ENCODE measurements at places on chromosomes 16 and 17.

GRCh38 chr17:28069061-28069460 is 26.6 kb downstream of the NLK start:
- DNase-seq, result no peak

DNA sequence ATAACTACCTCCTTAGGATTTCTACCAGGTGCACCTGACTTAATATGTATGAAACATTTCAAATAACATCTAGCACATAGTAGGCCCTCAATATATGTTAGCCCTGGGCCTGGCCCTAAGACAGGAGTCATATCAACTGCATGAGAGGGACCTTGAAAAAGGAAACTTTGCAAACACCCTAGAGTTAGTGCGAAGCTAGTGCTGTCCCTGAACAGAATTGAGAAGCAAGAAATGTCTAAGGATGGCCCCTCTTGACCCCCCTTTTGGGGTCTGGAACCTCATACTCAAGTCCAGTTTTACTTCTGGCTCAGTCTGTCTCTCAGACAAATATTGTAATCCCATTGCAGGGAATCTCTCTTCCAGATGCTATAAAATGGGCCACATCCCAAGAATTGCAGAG is 80.5 kb downstream of the CBLN1 start:
- no peak for DNase-seq

DNA sequence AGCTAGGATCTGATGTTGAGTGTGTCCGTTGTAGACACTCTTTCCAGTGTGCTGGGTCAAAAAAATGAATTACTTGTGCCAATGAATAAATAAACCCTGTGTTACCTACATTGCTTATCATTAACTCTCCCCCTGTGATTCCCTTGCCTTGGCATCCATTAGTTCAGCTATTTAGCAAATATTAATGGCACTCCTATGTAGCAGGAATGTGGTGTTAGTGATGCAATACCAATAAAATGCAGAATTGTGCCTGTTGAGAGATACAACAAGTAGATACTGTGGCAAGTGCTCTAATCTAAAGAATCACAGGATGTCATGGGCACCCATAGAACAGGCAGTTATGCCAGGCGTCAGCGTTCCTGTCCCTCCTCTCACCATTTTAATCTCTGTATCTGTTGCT is 343.2 kb downstream of the PMP22 start:
- DNase-seq, result no peak

DNA sequence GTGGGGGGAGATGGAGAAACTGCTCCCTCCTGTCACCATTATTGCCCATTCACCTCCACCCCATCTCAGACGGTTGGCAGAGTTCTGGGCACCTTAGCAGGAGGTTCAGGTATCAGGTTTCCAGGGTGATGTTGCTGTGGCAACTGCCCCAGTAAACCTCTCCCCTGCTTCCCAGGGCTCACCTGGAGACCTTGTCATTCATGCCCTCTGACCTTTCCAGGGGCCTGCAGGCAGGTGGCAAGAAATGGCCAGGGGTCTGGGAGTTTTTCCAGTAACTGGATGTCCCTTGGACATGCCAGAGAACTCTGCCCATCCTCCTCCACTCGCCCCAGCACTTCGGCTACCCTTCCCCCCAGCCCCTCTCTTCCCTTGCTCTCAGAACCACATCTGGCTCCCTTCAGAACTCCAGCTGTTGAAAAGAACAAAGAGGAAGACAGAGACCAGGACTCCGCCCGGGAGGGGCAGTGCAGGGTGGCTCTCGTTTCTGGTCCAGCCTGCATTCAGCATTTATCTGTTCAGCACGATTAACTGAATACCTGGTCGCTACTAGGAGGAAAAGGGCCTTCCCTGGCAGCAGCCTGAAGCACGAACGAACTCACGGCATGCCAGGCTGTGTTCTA is 8.5 kb downstream of the MLLT6 start:
- no peak for DNase-seq

GRCh38 chr16:74309789-74310781 is 13.5 kb downstream of the PSMD7 start:
- no peak for DNase-seq

GRCh38 chr17:62112229-62112628 is 47.2 kb upstream of the MED13 start:
- no peak for DNase-seq

GRCh38 chr17:4978726-4979125 is 8.7 kb downstream of the CAMTA2 start:
- no peak for DNase-seq

DNA sequence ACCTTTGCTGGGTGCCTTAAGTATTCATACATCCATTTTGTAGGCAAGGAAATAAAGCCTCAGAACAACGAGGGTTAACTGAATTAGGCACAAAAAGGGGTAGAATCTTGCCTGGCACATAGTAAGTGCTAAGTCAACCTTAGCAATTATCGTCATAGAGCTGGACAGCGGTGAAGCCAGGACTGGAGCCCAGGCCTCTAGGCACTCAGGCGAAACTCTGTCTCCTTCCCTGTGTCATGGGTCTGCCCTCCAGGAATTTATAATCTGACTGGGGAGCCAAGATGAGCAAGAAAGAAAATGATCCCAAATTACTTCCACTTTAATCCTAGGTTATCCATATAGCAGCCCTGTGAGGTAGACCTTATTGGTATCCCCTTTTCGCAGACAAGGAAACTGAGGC is 61.4 kb downstream of the KATNIP start:
- DNase-seq, result no peak

DNA sequence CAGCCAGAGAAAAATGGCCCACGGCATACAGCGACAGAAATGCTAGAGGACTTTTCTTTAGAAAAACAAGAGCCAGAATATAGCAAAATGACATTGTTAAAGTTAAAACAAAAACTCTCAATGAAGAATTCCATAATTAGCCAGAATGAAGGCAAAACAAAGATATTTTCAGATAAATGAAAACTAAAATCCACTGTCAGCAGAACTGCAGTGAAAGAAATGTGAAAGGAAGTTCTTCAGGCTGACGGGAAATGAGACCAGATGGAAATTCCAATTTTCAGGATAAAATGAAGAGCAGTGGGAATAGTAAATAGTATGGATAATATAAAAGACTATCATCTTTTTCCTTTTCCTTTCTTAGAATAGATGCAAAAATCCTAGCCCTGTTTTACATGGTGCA is 38.4 kb downstream of the ZCCHC14 start:
- no peak for DNase-seq

DNA sequence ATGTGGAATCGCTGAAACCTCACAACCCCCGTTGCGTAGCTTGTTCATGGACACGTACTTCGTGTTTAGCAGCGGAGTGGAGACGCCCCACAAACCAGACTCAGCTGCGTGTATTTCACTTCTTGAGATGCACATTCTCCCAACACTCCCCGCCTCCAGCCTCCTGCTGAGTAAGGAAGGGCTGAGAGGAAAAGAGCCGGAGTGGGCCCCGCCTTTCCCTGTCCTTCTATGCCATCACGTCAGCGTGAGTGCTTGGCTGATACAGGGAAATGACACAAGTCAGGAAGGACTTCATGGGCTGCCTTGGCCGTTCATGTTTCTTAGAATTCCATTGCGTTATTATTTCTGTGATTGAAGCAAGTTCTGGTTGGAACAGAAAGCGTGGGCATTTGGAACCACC is 68.6 kb upstream of the CBX4 start:
- DNase-seq, result no peak

DNA sequence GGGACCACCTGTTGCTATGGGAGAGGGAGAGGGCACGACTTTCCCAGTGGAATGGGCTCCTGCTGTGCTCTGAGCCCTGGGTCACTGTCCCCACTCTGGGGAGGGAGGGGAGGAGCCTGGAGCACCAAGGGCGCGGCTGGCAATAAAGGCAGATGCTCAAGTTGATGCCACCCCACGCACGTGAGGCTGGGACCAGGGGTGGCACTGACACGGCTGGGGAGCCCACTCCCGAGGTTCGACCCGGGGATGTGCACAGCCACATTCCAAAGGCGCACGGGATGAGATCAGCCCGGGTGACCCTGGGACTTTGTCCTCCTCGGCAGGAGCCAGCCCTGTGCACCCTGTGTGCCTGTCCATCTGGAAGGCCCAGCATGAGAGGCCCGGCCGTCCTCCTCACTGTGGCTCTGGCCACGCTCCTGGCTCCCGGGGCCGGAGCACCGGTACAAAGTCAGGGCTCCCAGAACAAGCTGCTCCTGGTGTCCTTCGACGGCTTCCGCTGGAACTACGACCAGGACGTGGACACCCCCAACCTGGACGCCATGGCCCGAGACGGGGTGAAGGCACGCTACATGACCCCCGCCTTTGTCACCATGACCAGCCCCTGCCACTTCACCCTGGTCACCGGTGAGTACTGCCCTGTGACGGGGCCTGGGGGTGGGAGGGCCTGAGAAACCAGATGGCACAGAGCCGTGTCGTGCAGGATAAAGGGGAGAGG is at the start of gene ENPP7:
Gene ENPP7 (plus strand): TSS at position 175 of the 715 bp plus-strand sequence. CDS start 197 bp downstream, at position 372.
- DNase-seq, result no peak

GRCh38 chr17:58382108-58382871 is 30.3 kb upstream of the SUPT4H1 start:
- no peak for DNase-seq

DNA sequence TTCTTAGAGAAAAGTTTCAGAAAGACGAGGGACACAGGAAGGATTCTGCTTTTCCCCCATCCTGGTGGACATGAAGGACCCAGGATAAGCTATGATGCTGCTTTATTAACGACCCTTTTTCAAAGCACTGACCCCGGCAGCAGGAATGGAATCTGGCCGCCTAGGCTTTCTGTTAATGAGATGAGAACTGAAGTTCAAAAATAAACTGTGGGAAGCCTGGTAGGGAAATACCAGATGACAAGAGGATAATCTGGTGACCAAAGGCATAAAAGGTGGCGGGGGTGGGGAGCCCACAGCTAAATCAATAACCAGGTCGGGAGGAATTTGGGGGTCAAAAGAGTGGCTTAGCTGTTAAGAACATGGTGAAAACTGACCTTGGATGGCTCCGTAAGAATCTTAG is 171.0 kb downstream of the XYLT1 start:
- no peak for DNase-seq

DNA sequence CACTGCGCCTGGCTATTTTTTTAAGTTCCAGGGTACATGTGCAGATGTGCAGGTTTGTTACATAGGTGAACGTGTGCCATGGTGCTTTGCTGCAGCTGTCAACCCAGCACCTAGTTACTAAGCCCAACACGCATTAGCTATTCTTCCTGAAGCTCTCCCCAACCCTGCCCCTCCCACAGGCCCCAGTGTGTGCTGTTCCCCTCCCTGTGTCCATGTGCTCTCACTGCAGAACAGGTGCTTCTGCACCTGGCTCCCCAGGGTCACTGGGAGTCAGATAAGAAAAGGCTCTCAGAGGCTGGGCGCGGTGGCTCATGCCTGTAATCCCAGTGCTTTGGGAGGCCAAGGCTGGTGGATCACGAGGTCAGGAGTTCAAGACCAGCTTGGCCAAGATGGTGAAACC is 6.2 kb downstream of the HASPIN start:
- DNase-seq, result no peak

DNA sequence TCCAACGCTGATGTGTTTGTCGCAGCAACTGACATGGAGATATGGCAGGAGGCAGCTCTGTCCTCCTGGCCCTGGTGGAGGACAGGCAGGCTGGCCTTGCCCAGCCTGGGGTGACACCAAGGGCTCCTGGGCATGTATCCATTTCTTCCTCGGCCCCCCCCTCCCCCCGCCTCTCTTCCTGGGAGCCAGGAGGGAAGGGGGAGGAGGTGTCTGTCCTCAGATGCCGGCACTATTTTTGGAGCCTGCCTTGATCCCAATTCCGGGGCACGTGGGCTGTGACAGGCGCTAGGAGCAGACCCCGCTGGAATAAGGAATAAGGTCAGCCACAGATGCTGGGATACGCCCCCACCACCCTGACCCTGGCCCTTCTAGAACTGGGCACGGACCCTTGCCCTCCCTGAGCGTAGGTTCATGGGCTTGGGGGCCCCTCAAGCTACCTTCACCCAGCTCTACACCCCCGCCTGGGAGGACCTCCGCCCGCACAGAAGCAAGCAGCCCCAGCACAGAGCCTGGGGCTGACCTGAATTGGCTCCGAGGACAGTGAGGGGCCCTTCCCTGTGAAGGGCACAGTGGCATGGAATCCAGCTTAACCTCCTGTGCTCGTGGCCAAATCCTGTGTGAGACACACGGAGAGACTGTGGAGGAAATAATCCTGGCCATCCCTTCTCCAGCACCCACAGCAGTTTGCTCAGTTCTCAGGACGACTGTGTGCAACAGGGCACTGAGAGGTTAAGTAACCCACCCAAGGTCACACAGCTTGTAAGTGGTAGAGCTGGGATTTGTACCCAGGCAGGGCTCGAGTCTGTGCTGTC is 24.1 kb downstream of the SEC14L5 start:
- no peak for DNase-seq

GRCh38 chr17:9839433-9839832 is 13.7 kb downstream of the GLP2R start:
- no peak for DNase-seq

DNA sequence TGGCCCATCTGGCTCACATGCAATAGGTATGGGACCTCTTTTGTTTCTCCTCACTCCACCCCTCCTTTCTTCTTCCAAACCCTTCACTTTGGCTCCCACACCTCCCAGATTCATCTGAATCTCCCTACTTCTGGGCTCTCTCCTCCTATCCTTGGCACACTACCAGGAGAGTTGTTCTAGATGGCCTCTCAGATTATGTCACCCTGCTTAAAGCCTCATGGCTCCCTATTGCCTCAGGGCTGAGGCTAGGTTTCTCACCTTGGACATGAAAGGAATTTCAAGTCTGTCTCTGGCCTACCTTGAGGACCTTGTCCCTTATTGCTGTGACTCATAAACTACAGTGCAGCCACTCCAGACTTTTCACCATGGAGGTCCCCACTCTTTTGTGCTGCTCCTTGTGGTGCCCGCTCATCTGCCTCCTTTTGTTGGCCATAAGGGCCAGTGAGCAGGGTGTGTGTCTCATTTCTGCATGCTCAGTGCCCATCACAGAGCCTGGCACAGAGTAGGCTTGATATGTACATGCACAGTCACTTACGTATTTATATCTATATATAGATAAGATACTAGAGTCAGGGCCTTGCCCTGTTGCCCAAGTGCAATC is 1.0 kb upstream of the MFAP4 start:
- no peak for DNase-seq

GRCh38 chr16:11296706-11297491 is 15.8 kb upstream of the PRM1 start:
- no peak for DNase-seq

GRCh38 chr17:65930140-65930730 is 261.7 kb downstream of the CEP112 start:
- DNase-seq, result no peak
